ENCODE measurements at places on chromosomes 1 and 21.

DNA sequence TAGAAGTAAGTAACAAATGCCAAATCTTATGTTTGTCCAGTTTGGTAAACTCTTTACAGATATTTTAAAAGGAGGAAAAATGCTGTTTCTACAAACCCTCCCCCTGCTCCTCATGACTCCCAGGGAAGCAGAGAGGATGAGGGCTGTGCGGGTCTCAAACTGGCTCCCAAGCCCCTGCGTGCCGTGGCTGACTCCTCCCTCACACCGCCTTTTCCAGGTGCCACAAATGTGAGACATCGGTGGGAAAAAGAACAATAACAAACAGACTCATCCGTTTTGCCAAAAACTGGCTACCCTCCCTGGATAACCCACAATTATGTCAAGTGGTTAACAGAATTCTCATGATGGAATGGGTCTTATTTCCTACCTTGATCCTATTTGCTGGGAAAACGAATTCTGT is 594.6 kb downstream of the PTPRU start:
- DNase-seq, result no peak

DNA sequence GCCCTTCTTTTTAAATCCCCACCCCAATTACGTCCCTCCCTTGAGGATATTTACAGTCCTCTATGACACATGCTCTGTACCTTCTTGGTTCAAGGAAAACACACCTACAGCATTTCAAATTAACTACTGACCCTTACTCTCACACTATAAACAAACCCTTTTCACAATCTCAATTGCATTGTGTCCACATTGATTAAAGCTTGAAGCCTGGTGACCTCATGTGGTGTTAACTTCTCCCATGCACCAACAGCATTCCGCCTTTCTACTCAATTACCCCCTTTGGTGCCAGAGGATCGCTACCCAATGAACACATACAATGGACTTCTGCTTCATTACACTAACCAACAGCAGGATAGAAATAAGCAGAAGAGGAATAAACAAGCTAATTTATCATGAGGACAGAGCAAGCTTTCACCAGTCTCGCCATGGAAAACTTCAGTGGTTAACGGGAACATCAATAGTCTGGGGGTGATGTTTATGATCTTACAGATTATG is 15.2 kb downstream of the WLS start:
- DNase-seq, result no peak

DNA sequence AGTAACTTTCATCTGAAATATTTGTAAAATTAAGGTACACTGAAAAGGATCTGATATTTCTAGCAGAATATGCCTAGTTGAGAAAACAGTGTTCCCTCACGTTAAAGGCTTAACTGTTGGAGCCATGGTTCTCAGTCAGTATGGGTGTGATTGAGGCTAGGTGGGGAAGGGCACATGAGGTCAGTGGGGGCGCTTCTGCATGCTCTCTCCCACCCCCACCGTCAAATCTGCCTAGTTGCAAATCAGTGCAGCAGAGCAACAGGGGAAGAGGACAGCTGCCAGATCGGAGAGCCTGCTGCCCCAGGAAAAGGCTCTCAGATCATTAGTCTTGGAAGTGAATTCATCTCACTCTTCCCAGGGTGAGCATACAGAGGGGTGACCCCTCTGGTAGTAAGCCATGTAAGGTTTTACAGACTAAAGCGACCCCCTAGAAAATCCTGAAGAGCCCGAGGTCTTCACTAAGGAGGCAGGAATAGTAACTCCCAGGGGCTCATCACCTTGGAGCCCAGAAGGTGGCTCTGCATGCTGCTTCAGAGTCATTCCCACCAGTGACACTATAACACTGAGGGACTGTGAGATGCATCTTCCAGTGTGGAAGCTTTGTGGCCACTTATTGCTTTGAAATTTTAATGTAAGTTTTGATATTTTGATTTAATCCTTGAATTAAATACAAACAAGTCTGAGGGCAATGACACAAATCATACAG is 83.1 kb upstream of the BARHL2 start:
- DNase-seq, result no peak

DNA sequence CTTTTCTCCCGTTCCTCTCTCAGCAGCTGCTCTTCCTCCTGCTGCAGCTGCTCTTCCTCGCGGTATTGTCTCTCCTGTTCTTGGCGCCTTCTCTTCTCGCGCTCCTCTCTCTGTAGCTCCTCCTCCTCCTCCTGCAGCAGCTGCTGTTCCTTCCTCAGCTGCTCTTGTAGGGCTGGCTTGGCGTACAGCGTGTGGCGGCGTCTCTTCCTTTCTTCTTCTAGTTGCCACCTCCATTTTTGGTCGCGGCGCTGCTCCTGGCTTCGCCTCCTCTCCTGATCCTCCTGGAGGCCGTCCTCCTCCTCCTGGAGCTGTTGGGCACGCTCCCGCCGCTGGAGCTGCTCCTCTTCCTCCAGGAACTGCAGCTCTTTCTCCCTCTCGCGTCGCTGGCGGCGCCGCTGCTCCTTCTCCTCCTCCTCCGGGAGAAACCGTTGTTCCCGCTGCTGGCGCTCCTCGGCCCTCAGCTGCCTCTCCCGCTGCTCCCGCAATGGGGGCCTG is 4.8 kb downstream of the TCHH start:
- no peak for DNase-seq

DNA sequence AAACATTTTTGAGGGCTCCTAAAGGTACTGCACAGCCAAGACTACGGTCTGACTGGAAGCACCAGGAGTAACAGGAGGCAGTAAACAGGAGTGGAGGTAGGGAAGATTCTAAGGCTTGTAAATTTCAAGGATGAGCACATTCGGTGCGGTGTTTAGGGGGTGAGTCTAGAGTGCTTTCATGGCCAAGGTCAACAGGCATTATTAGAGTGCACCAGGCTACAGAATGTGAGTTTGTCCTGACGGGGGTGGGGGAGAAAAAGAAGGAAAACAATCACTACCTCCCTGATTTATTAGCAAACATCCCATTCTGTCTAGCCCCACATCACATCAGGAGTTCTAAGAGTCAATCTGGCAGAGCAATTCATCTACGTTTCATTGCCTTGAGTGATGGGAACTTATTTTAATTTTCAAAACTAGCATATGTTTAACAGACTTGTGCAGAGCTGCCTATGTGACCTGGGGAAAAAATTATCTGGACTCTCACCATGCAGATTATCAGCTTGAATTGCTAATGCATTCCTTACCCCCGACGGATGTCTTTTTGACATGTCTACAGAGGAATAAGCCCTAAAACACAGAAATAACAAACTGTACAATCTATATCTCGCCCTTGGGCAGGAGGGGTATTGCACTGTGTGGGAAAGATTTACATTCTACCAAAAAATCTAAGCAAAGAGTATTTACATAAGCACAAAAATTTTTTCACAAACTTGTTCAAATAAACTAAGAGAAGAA is 45.0 kb downstream of the APP start:
- DNase-seq, result no peak

DNA sequence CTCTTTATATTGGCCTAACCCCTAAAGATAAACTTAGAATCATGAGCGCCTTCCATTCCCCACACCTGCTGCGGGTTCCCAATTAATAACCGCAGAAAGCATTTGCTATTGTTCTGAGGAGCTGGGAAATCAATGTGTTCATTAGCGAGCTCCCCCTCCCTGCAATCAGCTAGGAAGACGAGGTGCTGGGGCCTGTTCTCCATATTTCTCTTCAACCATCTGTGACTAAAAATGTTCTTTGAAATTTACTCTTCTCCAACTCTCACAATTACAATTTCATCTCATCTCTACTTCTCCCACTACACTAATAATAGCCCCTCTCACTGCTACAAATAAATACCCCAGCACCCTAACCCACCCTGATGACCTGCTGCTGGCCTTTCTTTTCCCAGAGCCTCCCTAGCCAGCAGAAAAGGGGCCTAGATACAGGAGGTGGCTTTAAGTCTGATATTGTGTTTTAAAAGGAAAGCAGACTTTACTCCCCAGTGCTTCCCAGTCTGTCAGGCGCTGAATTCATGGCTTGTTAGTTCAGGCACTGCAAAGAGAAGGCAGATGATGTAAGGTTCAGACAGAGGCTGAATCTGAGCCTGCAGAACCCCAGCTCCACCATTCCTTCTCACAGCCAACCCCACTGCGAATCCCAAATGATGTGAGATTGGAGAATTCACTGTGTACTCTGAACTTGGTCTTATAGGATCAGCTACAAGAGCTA is 477.5 kb upstream of the DAB1 start:
- DNase-seq, result no peak

GRCh38 chr1:73701826-73702225 is 496.1 kb downstream of the LRRIQ3 start:
- DNase-seq, result no peak

GRCh38 chr1:11180342-11180744 is 8.8 kb upstream of the ANGPTL7 start:
- DNase-seq, result no peak

DNA sequence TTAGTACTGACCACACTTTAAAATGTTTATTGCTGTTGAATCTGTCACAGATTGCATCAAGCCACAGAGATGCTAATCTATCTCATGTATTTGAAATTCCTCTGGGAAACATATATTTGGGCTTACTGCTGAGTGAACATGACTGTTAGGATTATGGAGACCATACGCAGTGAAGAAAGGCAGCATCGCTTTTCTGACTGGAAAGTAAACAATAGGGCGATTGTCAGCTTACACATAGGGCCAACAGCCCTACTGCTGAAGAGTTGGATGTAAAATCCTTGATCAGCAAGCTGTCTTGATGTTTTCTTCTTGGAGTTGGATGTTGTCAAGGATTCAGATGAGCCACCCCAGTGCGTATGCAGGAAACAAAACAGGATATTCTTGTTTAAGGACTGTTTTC is 368.7 kb upstream of the ADGRL2 start:
- no peak for DNase-seq

DNA sequence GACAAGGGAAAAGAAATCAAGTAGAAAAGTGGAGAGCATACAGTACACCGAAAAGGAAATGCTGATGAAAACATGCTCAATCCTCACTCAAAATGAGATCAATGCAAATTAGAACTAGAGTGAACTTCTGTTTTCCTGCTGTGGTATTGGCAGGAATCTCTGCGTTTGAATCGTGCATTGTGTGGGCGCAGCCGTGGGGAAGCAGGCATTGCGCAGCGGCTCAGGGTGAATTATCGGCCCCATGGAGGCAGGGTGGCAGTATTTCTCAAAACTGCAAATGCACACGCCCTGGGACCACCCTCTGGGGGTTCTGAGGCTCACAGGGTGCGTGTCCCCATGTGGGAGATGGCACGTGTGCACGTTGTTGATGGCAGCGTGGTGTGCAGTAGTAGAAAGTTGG is 140.6 kb downstream of the PEX14 start:
- DNase-seq, result no peak

DNA sequence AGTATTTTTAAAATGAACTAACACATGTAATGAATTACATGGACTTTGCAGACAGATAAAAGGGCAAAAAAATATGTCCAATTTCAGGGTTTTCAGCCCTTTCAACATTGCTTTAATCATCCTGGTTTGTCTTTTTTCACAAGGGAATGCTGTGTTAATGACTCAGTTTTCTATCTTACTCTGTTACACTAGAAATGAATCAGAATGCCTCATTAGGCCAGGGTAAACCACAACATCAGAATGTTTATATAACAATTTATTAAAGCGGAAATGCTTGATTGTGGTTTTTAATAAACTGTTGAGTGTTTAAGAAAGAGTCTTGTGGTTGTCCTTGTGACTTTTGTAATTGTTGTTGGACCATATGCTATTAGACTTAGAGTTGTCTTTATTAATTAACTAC is 13.5 kb downstream of the GORAB start:
- DNase-seq, result no peak

- no peak for DNase-seq
These were observed 6.5 kb upstream of the HAPLN2 start for GRCh38 chr1:156612666-156613065.

DNA sequence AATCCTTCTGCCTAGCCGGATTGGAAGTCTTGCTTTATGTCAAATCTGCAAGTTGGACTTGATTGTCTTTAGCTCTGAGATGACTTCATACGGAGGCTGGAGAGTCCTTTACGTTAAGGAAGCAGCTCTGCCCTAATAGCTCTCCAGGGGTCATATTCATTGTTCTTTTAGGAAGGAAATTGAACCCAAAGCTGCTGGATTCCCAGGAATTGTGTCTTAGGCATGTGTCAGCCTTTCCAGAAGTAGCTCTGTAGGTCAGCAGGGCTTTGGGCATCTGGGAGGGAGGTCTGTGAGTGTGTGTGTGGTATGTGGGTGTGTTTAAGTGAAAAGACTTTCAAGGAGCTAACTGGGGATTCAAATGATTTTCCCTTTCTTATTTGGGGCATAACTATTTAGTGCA is 82.4 kb downstream of the ABCA4 start:
- DNase-seq, result no peak

DNA sequence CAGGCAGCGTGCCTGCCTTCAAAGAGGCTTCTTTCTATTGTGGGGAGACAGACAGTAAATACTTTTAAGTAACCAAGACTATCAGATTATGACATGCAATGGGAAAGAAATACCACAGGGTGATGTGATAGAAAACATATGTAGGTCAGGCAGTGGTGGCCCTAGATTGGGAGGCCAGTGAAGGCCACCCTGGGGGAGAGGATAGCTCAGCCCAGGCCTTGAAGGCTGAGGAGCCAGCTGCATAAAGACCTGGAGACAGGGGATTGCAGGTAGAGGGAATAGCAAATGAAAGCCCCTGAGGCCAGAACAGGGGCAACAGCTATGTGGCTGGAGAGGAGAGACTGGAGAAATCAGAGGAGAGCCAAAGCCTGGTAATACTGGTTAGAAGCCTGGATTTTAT is 4.0 kb downstream of the SOX13 start:
- no peak for DNase-seq

GRCh38 chr1:170808216-170808885 is 127.0 kb upstream of the MROH9 start:
- no peak for DNase-seq

GRCh38 chr1:99548943-99549605 is 96.8 kb upstream of the PALMD start:
- DNase-seq, result no peak

DNA sequence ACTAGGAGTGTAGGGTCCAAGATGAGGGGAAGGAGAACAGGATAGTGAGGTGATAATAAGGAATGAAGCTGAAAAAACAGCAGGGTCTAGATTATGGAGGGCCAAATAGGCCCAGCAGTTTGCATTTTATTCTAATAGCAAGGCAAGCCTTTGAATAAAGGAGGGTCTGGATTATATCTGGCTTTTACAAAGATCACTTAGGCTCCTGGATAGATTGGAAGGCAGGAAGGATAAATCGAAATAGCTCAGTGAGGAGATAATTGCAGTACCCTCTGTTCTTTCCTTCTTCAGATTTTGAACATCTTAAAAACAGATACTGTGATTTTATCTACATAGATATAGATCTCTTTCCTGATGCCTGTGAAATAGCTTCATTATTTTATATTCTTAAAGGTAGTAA is 53.8 kb upstream of the PTGFR start:
- no peak for DNase-seq

- DNase-seq, result no peak
These were observed 41.5 kb downstream of the LHX9 start for GRCh38 chr1:197958438-197959305.
